ENCODE measurements at places on chromosomes 12 and 14.

- DNase-seq, result no peak
Observed at GRCh38 chr12:20798554-20798953, 12.0 kb upstream of the SLCO1B3 start.

- no peak for DNase-seq
Observed at GRCh38 chr14:71467361-71467811, 464.8 kb upstream of the RGS6 start.

DNA sequence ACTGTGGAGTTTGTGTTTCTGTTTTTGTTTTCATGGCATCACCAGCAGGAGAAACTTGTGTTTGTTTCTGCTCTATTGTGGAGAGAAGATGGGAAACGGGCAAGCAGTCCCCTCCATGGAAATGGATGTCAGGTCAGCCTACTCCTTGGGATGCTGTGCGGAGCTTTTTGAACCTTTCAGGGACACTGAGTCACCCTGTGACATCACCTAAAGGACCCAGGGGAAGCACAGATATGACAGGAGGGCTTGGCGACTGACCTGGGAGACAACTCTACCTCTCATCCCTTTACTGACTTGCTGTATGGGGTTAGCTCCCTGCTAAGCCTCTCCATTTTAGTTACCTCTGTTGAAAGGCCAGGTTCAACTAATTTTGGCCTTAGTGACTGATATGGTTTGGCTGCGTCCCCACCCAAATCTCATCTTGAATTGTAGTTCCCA lies 706.9 kb upstream of the TMEM132C start:
- DNase-seq, result no peak

GRCh38 chr12:46677749-46678148 lies 148.0 kb downstream of the SLC38A4 start:
- DNase-seq, result no peak

DNA sequence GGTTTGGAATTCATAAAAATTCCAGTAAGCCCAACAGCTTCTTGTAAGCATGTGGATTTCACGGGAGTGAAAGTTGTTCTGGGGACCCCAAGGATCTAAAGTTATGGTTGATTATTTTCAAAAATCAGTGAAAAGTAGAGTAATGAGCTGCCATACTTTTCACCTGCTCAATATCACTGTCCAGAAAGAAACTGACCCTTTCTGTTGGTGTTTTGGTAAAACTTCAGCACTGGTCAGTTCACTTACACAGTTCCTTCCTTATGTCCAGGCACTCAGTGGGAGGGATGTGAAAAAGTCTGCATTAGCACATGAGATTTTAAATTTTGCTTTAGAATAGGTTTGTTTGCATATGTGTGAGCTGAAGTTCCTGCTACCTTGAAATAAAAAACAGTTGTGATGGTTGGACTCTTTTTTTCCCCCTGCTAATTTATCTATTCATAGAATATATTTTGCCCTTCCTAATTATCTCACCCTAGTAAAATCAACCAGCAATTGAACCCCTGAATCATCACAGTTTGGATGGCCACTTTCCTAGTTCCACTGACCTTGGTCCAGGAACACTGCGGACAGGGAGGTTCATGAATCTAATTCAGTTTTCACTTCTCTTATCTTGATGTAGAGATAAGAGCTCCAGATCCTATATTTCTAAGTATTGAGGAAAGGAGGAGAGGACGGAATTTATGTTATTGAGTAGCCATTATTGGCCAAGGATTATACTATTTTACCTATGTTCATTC lies 25.8 kb downstream of the CFL2 start:
- DNase-seq, result no peak

GRCh38 chr14:93709249-93709648 lies 79.0 kb downstream of the PRIMA1 start:
- DNase-seq, result no peak

- DNase-seq, result no peak
Observed at GRCh38 chr12:84421103-84421502, 491.5 kb downstream of the SLC6A15 start.

GRCh38 chr12:98644433-98644711 lies 216 bp downstream of the IKBIP start:
- DNase-seq, result no peak

DNA sequence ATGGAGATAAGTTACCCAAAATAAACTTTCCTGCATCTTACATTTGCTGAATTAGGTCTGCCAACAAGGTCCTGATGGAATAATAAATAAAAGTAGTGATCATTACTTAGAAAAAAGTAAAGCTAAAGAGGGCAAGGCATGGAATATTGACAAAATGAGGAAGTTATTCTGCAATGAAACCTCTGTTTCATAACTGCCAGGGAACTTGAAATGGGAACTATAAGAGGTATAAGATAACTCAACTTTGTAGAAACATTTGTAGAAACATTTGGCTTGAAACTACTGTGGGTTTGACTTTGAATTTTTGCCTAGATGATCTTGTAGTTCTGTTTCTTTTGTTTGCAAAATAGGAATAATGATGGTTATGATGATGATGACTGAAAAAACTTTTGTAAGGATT lies 18.7 kb upstream of the YBX3 start:
- DNase-seq, result no peak

- DNase-seq, result peak; percentile 91
Observed at GRCh38 chr14:104826189-104826860, 25.4 kb downstream of the ZBTB42 start.

GRCh38 chr14:55938249-55938791 lies 179.9 kb upstream of the PELI2 start:
- DNase-seq, result no peak

- DNase-seq, result no peak
Observed at GRCh38 chr12:46963977-46964971, 115.1 kb upstream of the PCED1B start.

GRCh38 chr12:98869886-98870503 lies 224.9 kb downstream of the APAF1 start:
- DNase-seq, result no peak

DNA sequence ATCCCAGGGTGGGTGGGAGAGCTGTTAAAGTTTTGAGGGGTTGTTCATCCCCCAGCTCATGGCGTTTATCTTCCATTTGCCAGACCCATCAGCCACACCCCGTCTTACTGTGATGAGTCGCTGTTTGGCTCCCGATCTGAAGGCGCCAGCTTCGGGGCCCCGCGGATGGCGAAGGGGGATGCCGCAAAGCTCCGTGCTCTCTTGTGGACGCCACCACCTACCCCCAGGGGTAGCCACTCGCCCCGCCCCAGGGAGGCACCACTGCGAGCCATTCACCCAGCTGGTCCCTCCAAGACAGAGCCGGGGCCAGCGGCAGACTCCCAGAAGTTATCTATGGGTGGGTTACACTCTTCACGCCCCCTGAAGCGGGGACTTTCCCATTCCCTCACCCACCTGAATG lies 5.7 kb downstream of the RITA1 start:
- no peak for DNase-seq

DNA sequence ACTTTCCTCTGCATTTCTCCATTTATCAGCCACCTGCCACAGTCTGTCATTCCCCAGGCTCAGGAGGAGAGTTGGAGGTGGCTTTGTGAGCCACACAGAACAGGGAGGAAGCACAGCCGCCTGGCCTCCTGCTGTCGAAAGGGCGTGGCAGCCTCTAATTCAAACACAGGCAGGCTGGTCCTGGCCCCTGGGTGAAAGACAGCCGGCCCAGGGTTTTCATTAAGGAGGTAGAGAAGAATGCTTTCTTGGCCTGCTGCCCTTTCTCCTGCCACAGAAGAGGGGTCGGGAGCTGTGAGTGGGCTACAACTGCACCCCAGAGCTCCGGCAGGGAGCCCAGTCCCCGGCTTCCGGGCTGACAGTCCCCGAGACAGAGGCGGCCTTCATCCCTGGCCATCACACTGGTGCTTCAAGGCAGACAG lies 108.6 kb upstream of the FZD10 start:
- no peak for DNase-seq

GRCh38 chr14:74893614-74894091 lies 11.9 kb downstream of the DLST start:
- peak; percentile 51 for DNase-seq

DNA sequence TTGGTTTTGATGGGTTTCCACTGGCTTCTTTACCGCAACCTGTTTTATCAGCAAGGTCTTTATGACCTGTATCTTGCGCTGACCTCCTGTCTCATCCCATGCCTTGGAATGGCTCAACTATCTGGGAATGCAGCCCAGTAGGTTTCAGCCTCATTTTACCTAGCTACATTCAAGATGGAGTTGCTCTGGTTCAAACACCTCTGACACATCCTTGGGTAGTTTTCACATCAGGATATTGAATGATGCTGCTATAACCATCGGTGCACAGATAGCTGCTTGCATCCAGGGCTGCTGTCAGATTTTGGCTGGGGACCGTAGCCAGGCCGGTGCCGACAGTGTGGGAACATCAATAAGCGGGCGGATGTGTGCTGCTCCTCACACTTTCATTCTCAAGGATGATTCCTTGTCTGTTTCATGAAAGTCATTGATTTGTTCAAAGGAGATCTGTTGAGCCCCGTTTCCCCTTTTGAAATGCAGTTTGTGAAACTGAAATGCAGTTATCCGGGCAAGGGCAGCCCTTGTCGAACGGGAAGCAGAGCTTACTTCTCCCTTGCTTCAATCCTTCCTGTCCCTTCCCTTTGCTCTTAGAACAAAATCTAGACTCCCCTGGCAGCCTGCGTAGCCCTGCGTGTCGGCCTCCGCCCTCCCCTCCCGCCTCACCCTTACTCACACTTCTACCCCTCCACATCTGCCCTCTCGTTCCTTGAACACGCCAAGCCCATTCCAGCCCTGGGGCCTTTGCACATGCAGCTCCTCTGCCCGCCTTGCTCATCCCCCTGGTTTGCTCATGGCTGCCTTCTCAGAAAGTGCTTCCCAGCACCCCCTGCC lies 49.2 kb upstream of the NCOR2 start:
- DNase-seq, result no peak

DNA sequence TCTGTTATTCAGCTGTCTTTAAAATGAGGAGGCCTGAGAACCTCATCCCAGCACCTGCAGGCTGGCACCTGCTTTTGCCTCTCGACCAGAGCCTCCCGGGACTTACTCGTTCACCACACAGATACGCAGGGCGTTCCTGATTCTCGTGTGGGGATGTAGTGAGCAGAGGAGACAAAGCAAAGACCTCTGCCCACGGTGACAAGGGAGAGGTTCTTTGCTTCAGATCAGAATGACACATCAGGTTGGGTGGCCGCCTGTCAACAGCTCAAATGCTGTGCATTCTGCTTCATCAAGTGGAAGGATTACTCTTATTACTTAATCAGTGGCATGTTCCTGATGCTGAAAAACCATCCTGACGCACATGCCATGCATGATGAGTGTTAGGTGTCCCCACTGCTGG lies 24.4 kb downstream of the DEGS2 start:
- DNase-seq, result no peak

DNA sequence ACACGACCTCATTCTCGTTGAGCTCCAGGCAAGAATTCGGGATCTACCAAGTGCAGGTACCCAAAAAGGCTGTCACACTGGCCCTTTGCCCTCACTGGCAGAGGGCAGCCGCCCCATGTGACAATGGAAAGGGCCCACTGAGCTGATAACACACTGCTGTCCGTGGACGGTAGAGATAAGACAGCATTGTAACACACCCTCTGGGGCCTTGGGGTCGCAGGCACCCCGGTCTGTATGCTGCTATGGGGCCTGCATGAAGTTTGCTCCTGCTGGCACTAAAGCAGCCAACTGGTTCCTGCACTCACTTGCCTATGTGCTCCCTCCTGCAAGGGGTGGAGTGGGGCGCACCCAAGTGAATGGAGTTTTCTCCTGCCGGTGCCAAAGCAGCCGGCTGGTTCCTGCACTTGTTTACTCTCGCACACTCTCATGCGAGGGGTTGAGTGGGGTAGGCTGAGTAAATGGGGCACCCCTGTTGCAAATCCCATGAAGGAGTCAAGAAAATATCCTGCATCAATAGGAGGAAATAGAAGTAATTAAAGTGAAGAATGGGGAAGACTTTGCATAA lies 477.9 kb downstream of the ATP23 start:
- no peak for DNase-seq

DNA sequence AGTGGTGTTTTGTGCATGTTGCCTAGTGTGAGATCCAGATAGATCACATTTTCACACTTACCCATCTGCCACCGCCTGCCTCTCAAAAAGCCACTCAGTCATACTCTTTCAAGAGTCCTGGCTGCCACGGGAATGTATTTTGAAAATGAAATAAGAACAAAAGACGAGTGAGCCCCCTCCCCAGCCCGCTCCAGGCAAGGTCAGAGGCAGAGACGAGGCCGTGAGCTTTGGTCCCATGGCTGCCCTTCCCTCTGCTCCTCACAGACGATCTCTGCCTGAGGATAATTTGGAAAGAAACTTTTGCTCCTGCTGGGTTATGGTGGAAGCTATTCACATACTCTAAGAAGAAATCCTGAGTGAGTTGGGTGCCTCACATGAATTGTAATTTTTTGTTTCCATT lies 924.3 kb downstream of the BCL11B start:
- no peak for DNase-seq

GRCh38 chr14:50451854-50452253 lies 55.2 kb upstream of the CDKL1 start:
- DNase-seq, result no peak

DNA sequence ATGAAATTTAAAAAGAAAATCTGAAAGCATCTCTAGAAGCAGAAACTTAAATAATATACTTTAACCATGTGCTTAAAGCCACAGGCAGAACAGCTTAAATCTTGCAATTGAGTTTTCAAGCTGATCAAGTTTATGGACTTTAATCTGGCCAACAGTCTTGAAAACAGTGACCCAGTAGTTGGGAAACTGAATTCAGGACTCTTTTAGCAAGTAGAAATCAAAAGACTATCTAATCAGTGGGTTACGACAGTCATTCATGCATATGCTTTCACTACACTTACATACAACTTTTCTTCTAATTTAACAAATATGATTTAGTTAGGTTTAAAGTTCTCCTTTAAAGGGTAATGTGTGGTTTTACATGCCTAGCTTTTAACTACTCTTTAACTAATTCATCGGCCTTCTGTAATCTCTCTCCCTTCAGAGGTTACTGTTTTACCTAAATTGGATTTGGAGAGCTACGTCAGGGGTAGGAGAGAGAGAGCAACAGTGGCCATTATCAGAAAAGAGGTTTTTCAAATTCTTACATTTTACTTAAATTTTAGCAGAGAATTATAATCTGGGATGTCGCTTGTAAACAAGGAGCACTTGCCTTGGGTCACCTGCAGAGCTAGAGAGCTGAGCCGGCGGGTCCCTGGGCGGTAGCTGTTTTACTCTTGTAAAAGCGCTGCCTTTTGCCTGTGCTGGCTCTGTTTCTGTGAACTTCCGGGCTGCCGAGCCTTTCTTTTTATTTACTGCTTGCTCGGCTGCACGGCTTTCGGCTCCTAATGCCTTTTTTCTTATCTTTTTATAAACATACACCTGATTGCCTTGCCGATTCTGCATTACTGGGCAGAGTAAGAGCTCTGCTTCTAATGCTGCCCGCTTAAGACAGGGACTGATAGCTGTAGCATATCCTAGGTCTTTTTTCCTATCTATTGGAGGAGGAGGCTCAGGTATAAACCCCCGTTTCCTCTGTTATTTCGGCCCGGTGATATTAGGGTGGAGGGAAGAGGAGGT lies 17.4 kb upstream of the LYZ start:
- peak; percentile 45 for DNase-seq

GRCh38 chr14:56124327-56124726 lies 6.1 kb downstream of the PELI2 start:
- no peak for DNase-seq

GRCh38 chr14:91410771-91411536 lies 6.7 kb downstream of the CCDC88C start:
- DNase-seq, result peak; percentile 43

GRCh38 chr12:114269153-114269552 lies 136.8 kb downstream of the TBX5 start:
- DNase-seq, result no peak

- DNase-seq, result peak; percentile 75
Observed at GRCh38 chr14:24436355-24437019, 6.1 kb downstream of the SDR39U1 start.

All from germinal center (tissue), 1 donor.